GM12892 (cell line): ENCODE measurements at places on chromosomes 12 and 14.
A peak's percentile ranks its signal among the peaks of the same experiment; 100 is the strongest.

GRCh38 chr12:110137786-110138185, 13.6 kb downstream of the IFT81 start:
- no peak for DNase-seq

DNA sequence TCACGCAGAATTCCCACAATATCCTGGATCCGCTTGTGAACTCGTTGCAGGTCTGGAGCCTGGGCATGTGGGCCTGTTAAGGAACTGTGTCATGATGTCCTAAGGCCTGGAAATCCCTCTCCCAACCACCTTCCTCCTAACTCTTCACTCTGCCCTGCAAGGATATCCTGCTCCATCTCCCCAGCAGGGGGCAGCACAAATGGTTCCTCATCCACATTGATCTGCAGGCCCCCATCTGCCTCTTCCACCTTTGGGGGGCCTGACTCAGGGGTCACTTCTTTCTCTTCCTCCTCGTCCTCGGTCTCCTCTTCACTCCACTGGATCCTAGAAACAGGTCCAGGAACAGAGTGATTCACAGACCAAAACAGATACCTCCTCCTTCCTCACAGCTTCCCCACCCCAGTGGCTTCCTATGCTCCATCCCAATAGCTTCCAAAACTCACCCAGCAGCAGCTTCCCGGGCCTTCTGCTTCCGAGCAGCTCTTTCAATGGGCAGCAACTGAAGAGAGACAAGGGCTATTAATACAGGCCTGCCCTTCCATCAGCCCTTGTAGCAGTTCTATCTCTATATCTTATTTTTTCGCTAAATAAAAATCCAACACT, 4.5 kb downstream of the NOP2 start:
- no peak for DNase-seq

- DNase-seq: no peak
These were observed 209.1 kb downstream of the TTC7B start for GRCh38 chr14:90607141-90607540.

GRCh38 chr14:39398382-39398781, 33.9 kb downstream of the FBXO33 start:
- DNase-seq: no peak

GRCh38 chr12:51822956-51823355, 25.6 kb downstream of the FIGNL2 start:
- DNase-seq: no peak

DNA sequence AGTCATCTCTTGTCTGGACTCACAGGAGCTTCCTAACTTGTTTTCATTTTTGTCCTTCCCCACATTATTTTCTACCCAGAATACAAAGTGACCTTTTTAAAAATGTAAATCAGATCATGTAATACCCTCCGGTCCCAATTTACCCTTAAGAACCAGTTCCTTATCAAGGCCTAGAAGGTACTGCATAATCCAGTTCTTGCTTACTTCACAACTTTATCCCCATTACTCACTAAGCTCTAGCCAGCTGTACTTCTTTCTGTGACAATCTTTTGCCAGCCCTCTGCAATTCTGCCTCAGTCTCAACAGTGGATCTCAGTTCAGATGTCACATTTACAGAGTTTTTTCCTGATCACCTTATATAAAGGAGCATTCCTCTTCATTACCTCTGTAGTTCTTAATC, 11.6 kb downstream of the RAP1B start:
- DNase-seq: no peak

DNA sequence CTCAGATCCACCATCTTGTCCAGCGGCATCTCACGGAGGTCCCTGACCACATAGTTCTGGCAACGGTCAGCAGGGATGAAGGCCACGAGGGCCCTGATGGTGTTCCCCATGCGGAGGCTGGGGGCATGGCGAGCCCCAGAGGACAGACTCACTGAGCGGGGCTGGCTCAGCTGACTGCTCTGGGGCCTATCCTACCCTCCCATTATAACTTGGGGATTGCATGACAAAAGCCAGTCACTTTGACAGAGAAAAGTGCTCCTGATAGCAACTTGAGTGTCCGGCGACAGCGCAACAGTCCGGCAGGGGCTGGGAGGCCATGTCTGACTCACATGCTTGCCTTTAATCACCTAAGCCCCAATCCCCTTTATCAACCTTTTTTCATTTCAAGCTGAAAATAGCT, at the start of gene LRRC10:
Gene LRRC10 (minus strand): TSS at position 179 of the 400 bp plus-strand sequence. CDS start 69 bp downstream, at position 110.
- DNase-seq: no peak

- DNase-seq: no peak
These were observed 5.6 kb upstream of the SPATA7 start for GRCh38 chr14:88379706-88380343.

DNA sequence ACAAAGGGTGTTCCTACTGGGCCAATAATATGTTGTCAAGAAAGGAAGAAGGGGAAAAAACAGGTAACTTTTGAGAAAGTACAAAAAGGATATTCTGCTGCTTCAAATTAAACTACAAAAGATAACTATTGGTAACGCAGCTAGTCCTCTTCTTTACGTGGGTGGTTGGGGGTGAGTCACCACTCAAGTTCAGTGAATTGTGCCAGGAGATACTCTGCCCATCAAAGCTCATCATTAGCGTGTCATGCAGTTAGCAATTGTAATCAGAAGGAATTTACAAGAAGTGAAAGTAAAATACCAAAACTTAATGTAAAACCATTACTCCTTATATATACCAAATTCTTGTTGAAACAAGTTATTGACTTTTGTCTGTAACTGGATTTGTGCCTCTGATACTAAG, 342.0 kb downstream of the NPAS3 start:
- DNase-seq: no peak

- DNase-seq: no peak
These were observed 33.0 kb downstream of the PTPN21 start for GRCh38 chr14:88521818-88522217.

DNA sequence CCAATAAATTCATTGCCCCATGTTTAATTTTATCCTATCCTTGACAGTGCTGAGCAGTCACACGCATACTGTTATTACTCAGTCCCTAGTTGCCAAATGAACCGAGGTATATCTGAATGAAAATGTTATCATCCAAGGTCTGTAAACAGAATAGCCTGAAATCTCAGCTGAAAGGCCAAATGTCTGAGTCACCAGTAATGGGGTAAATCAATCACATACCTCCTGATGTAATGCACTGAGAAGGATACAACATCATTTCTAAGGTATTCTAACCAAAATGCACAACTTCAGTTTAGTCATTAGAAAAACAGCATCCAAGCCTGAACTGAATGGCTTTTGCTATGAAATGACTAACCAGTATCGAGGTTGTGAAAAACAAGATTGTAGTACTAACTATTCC, 228.6 kb downstream of the DPF3 start:
- no peak for DNase-seq

DNA sequence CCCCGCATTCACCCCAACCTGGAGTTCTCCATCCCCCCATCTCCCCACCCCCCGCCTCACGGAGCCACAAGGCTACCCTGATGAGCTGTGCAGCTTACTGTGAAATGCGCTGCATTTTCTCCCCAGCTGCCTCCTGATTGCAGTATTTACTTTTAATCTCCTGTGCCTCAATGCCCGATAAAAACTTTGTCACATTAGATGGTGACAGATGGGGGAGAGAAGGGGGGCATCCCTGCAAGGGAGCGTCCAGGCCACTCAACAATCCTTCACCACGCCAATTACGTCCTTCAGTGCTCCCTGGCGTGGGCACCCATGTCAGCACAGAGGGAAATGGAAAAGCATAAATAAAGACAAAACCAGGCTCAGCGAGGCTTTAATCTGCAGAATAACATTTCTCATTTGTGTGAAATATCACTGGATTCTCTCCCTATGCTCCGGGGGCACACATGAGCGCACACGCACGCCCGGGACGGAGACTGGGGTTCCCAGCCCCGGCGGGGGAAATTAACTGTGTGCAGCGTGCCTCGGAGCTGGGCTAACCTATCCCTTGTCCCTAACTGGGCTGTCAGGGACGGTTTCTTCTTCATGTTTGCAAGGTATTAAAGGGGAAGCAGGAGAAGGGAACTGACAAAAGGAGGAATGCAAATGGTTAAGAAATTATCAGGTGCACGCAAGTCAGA, 186.7 kb upstream of the VASH1 start:
- no peak for DNase-seq

DNA sequence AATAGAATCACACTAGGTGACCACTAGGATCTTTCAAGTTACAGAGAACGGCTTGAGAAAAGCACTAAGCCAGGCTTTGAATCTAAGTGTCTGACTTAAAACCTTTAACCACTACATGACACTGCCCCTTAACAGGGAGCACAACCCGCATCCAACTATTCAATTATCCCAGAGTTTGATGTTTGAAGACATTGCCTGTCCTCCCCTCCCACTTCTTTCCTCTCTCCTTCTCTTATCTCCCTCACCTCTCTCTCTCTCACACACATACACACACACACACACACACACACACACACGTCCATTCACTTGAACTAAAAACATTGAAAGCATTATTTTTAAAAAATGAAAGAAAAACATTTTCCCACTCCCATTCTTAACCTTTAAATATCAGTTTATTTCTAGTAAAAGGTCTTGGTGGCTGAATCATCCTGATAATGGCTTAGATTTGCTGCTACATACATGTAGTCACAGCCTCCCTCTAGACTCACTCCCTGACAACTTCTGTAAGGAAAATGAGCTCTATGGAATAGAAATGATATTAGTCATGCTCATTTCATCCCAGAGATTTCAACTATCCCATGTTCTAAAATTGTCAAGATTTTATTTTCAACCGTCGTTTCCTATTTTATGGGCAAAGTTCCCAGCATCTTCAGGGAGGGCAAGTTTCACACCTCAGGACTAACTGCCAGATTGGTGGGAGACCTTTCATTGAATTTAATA, 53.5 kb upstream of the RAP1B start:
- no peak for DNase-seq

DNA sequence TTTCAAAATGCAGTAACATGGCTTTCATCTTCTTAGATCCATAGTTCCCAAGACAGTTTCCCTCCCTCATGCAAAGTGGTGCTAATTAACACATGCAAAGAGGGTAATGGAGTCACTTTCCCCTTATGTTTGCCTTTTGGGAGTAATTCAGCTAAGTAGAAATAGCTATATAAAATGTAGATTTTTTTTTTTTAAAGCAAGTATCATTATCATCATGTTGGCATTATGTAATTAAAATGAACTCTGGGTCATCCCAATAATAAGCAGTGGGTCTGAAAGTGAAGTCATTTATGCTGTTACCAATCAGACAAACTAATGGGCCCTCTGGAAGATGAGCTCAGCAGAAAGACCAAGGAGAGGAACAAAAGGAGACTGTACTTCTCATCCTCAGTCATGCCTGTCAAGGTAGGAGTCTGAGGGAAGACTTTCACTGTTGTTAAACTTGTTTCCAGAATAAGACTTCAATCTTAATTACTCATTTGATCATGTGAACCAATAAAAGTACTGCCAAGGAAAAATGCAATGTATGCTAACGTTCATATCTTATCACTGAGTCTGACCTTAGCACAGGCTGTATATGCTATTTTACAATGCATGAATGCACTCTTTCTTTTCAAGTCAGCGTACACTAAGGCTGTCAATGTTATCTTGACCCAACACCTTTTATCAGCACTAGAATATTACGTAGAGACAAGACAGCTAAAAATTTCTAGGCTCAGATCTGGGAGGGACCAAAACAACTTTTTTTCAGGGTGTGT, 26.8 kb downstream of the AREL1 start:
- DNase-seq: no peak

- DNase-seq: no peak
These were observed 236.7 kb downstream of the MDGA2 start for GRCh38 chr14:47438650-47439140.

DNA sequence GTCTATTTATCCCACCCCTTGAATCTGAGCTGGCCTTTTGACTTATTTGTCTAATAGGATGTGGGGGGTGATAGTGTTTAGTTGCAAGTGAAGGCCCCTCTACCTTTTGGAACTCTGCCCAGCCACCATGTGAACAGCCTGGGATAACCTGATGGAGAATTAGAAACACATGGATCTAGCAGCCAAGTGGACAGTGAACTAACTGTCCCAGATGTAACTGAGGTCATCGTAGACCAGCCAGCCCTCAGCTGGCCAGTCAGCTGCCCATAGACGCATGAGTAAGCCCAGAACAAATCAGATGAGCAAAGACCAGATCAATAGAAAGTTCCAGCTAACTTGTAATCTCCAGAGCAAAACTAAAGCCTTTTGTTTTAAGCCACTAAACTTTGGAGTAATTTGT, 19.0 kb downstream of the KLRB1 start:
- no peak for DNase-seq

DNA sequence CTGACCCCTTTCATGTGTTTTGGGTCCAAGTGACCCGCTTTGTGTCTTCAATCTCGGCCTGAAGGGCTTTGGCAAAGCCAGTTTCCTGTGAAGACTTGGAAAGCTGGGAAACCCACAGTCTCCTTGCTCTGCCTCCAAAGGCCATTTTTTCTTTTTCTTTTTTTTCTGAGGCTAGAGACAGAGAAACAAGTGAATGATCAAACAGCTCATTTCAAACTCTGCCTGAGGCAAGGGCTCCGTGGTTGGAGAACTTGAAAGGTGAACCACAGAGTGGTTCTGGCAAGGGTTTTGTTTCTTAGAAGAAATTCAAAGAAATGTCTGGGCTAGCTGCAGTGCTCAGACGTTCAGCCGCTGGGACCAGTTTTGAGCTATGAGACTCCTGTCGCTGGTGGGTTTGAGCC, 62.7 kb downstream of the ERH start:
- no peak for DNase-seq

GRCh38 chr12:87152075-87152474, 877.1 kb downstream of the C12orf50 start:
- DNase-seq: no peak

DNA sequence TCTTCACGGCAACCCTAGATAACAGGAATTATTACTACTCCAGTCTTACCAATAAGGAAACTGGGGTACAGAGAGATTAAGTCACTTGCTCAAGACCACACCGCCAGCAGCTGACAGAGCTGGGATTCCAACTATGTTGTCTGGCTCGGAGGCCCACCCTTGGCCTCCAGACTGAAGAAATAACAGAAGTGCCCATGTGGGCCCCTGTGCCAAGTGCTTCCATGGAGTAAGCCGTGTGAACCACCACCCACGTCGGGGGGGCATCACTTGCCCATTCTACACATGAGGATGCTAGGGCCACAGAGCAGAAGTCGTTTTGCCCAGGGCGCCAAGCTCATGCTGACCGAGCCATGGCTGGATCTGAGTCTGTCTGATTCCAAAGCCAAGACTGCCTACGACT, 926 bp upstream of the CMKLR1 start:
- DNase-seq: no peak

GRCh38 chr14:35398071-35398584, 6.4 kb downstream of the NFKBIA start:
- no peak for DNase-seq

- DNase-seq: no peak
These were observed 843.8 kb downstream of the C12orf50 start for GRCh38 chr12:87185367-87185766.

GRCh38 chr12:79871621-79872020, 63.3 kb downstream of the PPP1R12A start:
- no peak for DNase-seq

- peak; percentile 41 for DNase-seq
These were observed 13.4 kb downstream of the SMUG1 start for GRCh38 chr12:54175200-54175963.

GRCh38 chr14:49582113-49582977, 3.8 kb downstream of the RPS29 start:
- DNase-seq: no peak

- no peak for DNase-seq
These were observed 226.7 kb downstream of the GXYLT1 start for GRCh38 chr12:41917938-41918341.

GRCh38 chr12:39401459-39401858, 41.5 kb downstream of the KIF21A start:
- DNase-seq: no peak
